ENCODE measurements at places on chromosomes 1 and 21. TPM values are rescaled to one million over a fixed set of nuclear protein-coding genes. Genes with fewer than 3 reads are reported as not detected.

Gene MMEL1
- polyA plus RNA-seq = 2.1 TPM

Gene FCRL1
- polyA plus RNA-seq = 743 TPM

Gene LMOD1
- not detected for polyA plus RNA-seq

Gene DMBX1
- polyA plus RNA-seq = not detected

Gene CFHR4
- polyA plus RNA-seq = not detected

Gene OR2L2
- polyA plus RNA-seq = not detected

Gene SCYL3
- 8.8 TPM for polyA plus RNA-seq

Data from naive B cell (primary cell).